ENCODE measurements at places on chromosomes 3 and 15. TPM values are rescaled to one million over a fixed set of nuclear protein-coding genes. Genes with fewer than 3 reads are reported as not detected.

Gene LCTL
- polyA plus RNA-seq, result 0.35 TPM

Gene FANCD2OS
- 0.82 TPM for polyA plus RNA-seq

Gene INKA1
- polyA plus RNA-seq, result 25.0 TPM

Gene ADAMTSL3
- polyA plus RNA-seq, result 16.5 TPM

Gene AMOTL2
- polyA plus RNA-seq, result 42.9 TPM

Gene RASGRP1
- polyA plus RNA-seq, result 1.4 TPM

Gene SMCO1
- polyA plus RNA-seq, result 0.06 TPM

Gene SH3BP5
- 54.1 TPM for polyA plus RNA-seq

Gene IQCH
- 2.5 TPM for polyA plus RNA-seq

GRCh38 chr15:65068403-65068788 lies 605 bp upstream of the RASL12 start:
- no peak for DNase-seq
